ENCODE measurements at places on chromosomes 16 and 17.

GRCh38 chr16:49345829-49346228 lies 27.8 kb upstream of the C16orf78 start:
- peak; percentile 15 for DNase-seq

- DNase-seq, result no peak
These were observed 84.2 kb downstream of the HS3ST2 start for GRCh38 chr16:22898131-22898530.

DNA sequence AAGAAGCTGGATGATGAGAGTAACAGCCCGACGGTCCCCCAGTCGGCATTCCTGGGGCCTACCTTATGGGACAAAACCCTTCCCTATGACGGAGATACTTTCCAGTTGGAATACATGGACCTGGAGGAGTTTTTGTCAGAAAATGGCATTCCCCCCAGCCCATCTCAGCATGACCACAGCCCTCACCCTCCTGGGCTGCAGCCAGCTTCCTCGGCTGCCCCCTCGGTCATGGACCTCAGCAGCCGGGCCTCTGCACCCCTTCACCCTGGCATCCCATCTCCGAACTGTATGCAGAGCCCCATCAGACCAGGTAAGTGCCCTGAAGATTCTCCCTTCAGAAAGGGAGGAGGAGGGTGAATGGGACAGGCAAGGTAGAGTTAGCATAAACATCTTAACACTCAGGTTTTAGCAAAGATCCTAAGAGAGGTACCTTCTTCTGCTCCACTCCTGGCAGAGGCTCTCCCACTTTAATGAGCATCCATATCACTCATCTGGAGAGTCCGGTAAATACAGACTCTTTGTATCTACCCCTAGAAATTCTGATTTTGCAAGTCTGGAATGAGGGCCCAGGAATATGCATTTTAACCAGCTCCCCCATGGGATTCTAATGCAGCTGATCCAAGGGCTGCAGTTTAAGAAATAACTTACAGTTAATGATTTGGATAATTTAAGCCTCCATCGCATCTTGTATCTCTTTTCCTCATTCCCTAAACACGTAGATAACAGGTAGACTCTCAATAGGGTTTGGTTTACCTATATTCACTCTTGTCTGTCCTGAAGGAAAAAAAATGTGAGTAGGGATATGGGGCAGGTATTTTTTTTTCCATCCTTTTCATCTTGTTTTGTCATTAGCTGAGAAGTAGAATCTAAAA lies 3.3 kb downstream of the HLF start:
- DNase-seq, result no peak

DNA sequence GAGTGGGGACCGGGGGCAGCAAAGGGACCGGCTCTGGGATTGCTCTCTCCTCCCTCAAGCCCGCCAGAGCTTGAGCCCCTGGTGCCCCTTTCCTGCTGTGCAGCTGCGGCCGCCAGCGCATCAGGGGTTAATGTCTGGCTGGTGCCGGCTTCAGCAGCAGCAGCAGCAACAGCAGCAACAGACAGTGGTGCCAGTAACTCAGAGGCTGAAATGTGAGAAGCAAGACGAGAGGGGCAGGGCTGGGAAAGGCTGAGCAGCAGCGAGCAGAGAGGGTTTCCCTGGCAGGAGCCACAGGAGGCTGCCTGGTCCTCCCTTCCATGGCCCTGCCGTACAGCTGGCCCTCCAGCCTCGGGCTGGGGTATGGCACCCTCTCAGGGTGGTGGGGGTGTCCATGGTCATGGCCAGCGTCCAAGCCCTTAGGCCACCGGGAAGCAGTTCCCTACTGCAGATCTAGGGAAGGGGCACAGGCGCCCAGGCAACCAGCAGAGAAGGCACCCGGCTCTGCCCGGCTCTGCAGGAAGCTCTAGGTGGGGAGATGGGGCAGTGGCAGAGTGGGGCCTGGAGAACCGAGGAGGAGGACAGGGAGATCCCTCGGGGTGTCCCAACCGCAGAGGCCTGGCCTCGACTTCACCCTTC lies 21.1 kb upstream of the TFAP4 start:
- no peak for DNase-seq

DNA sequence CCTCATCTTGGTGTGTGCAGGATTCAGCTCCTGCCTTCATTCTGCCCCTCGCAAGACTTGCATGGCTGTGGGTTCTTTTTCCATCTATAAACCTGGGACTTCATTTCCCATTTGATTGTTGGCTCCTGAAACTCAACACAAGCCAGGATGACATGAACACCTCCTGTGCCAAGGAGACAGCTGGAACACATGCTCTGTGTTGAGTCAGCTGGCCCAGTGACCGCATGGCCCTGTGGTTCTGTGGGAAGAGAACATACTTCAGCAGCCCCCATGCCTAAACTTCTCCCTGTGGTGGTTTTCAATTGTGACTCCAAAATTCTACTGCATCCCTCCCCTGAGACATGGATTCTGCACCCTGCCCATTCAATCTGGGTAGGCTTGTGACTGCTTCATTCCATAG lies 57.9 kb upstream of the FOXF1 start:
- no peak for DNase-seq

DNA sequence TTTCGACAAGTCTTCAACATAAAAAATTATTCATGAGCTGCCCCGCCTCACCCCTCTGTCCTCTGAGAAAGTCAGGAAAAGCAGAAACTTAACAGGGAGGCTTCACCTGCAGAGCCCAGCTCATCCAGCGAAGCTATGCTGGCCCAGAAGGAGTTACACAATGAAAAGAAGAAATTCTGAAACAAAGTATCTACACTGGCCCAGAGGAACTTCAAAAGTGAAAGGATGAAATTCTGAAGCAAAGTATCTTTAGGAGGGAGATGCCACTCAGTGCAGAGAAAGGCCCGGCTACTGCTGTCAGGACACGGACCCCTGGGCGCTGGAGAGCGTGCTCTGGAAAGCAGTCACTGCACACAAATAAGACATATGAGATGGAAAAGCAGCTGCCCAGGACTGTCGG lies 1.6 kb downstream of the GALNS start:
- DNase-seq, result no peak

DNA sequence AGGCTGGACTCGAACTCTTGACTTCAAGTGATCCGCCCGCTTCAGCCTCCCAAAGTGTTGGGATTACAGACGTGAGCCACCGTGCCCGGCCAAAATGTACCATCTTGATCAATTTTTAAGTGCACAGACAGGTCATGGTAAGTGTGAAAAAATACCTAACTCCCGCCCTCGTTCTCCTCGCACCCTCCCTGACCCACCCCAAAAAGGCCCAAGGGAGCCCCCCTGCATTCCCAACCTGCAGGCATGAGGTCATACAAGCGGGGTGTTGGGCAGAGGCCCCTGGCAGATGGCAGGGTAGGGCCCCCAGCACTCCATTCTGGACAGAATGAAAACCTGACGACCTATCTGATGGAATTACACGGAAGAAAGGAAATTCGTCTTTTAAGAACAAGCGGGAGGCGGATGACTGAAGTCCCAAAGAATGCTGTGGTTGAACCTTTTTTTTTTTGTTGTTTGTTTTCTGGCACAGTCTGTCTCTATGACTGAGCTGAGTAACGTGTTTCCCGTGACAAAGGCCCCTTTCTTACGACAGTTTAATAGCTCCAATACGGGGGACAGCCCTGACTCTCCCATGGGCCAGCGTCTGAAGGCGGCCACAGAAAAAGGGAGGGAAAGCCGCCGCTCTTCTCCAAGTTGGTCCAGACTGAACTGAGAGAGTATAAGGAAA lies 376.4 kb downstream of the SLC39A11 start:
- DNase-seq, result no peak

- DNase-seq, result no peak
These were observed 228.2 kb downstream of the SOX9 start for GRCh38 chr17:72349011-72349410.

DNA sequence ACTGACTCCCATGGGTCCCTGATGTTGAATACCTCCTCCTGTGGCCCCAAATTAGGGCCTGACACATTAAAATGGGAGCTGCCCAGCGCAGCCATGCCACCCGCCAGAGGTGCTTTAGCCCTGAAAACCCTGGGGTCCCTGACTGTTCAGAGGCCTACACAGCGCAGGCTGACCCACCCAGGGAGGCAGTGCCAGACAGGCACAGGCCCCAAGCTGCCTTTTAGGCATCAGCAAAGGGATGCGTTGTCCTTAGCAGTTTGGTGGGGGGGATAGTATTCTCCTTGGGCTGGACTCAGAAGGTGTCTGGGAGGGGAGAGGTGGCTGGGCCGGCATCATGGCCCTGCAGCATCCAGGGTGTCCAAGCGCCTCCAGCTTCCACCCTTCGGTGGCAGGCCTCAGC lies 1.4 kb downstream of the RAPGEFL1 start:
- no peak for DNase-seq

- DNase-seq, result no peak
These were observed 15.5 kb upstream of the NFATC3 start for GRCh38 chr16:68069511-68070248.

- DNase-seq, result no peak
These were observed 66.9 kb upstream of the N4BP1 start for GRCh38 chr16:48676836-48677235.

DNA sequence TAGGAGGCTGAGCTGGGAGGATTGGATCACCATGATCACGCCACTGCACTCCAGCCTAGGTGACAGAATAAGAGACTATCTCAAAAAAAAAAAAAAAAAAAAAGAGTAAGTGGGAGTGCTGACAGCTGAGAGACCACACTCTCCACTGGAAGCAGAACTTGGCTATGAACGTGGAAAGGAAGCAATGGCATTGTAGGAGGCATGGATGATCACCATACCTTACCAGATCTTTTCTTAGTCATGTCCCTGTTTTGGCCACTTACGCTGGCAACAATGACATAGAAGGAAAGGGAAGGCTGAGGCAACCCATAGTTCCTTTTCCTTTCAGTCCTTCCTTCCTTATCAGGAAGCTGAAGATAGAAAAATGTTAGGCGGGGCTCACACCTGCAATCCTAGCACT lies 3.7 kb upstream of the ATP1B2 start:
- DNase-seq, result peak; percentile 30
